ENCODE measurements at places on chromosomes 5 and 9.

GRCh38 chr9:95029288-95029687, 288.2 kb downstream of the FANCC start:
- DNase-seq: no peak

DNA sequence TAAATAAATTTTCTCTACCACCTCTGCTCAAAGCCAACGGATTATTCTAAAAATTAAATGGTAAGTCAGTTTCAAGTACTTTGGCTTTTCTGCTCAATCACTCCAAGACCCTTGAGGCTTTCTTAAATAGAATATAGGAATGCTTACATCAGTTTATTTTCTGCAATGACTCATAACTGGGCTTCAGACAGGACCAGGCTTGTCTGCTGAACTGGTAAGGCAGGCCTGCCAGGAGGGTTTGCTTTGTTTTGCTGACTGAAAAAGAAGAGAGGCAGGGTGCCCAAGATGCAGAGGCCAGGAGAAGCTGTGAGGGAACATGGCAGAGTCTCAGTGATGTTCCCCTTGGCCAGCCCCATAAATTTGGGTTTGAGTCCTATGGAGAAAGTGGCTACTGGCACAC, 60.3 kb upstream of the EPB41L4A start:
- DNase-seq: no peak

DNA sequence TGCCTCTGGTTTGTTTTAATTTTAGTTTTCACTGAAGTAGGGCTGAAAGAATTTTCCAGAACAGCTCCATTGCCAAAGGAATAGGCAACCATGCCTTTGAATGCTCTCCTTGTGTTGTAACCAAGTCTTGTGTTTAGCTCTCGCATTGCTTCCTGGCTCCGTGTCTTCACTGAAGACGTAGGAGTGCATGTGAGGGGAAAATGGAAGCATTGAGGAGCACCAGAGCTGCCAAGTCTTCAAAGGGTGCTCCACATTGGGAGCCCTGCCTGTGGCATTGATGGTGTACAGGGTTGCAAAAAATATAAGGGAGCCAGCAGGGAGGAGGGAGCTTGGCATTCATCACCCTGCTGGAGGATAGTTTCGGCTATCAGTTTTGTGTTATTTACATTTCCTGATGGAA, 86.6 kb downstream of the NTRK2 start:
- no peak for DNase-seq

- no peak for DNase-seq
Measured at GRCh38 chr5:42985129-42986037, 54.7 kb downstream of the ANXA2R start.

DNA sequence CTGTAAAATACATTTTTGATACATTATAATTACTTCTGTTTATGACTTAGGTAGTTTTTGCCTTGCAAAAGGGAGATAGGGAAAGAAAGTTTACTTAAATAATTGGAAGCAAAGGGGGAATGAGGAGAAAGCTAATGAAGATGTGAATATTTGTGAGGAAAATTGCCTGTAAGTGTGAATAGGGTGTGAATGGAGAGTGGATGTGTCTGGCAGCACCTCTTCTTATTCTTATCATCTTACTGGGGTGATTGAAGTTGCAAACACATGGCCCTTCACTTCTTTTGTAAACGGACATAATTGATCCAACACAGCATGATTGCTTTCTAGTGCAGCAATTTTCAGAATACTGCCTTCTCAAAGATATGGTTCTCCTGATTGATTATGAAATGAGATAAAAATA, 46.6 kb downstream of the PALM2AKAP2 start:
- no peak for DNase-seq

GRCh38 chr9:75054368-75055001, 26.4 kb upstream of the CARNMT1 start:
- DNase-seq: no peak

- DNase-seq: no peak
Measured at GRCh38 chr9:10148796-10149195, 464.0 kb downstream of the PTPRD start.

- no peak for DNase-seq
Measured at GRCh38 chr5:109971968-109972367, 282.2 kb downstream of the MAN2A1 start.

- no peak for DNase-seq
Measured at GRCh38 chr5:139374909-139375308, 8.2 kb downstream of the SLC23A1 start.

DNA sequence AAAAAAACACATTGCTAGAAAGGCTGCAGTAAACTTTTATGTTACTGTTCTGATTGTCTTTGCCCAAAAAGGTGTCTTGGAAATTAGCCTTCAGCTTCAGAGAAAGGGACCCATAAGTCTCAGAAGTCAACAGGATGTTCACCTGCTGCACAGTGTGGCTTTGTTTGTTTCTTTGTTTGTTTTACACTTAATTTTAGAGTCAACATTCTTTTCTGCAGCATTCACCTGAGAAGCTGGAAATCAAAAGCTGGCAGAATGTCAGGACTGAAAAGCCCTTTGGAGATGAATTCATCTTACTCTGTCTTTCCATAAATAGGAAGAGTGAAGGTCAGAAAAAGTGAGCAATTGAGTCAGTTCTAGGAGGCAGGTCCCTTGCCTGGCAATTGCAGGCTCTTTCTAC, 170.0 kb downstream of the PAPPA start:
- DNase-seq: no peak

GRCh38 chr9:134969156-134970045, 51.7 kb upstream of the FCN1 start:
- DNase-seq: peak; percentile 1

DNA sequence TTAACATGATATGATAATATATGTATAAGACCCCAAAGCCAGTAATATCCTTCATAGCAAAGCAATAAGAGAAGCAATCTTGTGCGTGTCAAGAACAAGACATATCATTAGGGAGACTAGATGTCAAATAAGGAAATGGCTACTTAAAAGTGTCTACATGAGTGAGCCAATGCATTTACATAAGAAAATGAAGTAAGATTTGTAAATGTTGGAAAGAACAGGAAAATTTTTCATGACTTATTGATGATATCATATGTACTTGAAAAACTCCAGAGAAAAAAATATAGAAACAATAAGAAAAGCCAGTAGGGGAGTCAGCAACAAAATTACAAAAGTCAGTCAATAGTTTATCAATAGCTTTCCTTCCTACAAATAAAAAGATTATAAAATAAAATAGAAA, 13.8 kb upstream of the MCTP1 start:
- DNase-seq: no peak

All from posterior cingulate gyrus (tissue), 11 donors.